ENCODE measurements at places on chromosomes 11 and 22. TPM values are rescaled to one million over a fixed set of nuclear protein-coding genes. Genes with fewer than 3 reads are reported as not detected.

DNA sequence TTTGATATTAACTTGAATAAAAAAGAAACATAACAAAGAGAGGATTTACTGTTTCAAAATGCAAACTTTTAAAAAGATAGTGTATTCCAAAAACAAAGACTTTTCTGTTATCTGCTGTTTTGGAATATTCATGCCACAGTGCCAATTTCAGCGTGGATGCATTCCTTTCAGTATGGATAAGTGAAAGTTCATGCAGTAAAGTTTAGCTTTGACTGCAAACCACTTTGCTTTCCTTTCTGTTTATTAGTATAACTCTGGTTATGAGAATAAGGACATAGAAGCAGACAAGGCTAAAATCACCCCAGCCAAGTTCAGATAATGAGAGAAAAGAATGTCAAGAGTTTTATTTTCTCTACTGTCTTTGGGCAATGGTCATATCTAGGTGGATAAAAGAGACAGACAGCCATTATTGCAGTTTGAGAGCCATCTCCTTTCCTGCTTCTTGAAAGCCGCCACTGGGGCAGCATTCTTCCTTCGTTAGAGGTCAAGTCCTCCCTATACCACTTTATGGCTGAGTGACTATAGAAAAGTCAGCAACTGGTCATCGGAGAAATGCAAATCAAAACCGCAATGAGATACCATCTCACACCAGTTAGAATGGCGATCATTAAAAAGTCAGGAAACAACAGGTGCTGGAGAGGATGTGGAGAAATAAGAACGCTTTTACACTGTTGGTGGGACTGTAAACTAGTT is 82.4 kb upstream of the BLID start:
- H3K27ac ChIP-seq: no peak overlapping the region
- no peak overlapping the region for H3K4me3 ChIP-seq
- H3K4me1 ChIP-seq: no peaks in the 10 kb centered on the region
- peaks cover 19% of the 10 kb centered on the region for H3K27me3 ChIP-seq
- no peaks in the 10 kb centered on the region for H3K36me3 ChIP-seq

DNA sequence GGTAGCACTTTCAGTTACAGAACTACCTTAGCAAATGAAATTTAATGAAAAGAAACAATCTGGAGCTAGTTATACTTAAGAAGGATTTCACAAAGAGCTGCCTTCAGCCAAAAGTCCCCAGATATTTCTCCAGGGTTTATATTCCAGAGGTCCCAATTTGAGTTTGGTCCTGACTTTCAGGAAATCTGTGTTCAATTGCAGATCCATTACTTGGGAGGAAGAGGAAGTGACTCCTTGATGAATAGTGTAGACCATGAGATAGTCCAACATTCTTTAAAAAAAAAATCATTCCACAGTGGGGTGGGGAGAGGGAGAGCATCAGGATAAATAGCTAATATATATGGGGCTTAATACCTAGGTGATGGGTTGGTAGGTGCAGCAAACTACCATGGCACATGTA is 117.6 kb upstream of the ARHGAP20 start:
- H3K27me3 ChIP-seq: peaks cover 3% of the 10 kb centered on the region
- no peak for DNase-seq
- H3K36me3 ChIP-seq: no peaks in the 10 kb centered on the region
- no peak overlapping the region for H3K27ac ChIP-seq

DNA sequence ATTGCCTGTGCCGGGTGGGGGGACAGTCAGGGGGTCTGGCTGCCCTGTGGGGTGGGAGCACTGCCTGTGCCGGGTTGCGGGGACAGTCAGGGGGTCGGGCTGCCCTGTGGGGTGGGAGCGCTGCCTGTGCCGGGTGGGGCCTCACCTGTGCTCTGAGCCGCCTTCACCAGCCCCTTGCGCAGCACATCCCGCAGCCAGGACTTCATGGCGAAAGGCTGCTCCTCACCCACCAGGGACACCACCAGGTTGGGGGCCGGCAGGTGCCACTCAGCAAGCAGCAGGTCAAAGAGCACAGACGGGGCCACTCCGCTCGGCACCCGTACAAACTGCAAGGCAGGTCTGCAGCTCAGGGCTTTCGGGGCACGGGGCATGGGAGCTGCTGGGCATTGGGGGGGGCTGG is 21.4 kb downstream of the TSSC4 start:
- no peak overlapping the region for H3K4me3 ChIP-seq
- no peaks in the 10 kb centered on the region for H3K36me3 ChIP-seq
- DNase-seq: no peak
- H3K4me1 ChIP-seq: peaks cover 2% of the 10 kb centered on the region

GRCh38 chr11:130725421-130726233 is 190.7 kb downstream of the SNX19 start:
- H3K36me3 ChIP-seq: no peaks in the 10 kb centered on the region
- DNase-seq: no peak
- H3K4me1 ChIP-seq: no peaks in the 10 kb centered on the region
- H3K27ac ChIP-seq: no peak overlapping the region

DNA sequence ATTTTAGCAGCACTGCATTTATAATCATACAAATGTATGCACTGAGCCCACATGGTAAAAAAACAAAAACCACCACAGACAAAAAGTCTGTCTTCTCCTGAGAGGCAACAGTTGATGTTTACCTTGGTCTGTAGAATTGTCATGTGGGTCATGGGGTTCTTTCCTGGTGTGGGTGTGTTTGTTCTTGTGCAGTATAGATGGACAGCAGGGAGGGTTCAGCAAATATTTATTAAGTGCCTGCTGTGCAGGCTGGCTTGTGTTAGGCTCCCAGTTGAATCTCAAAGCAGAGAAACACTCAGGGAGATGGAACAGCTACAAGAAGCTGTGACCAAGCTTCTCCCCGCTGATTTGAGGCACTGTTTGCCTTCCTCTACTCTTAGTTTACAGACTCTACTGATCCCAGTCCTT is 82.2 kb downstream of the PISD start:
- peak overlapping the region; percentile 58 for H3K27ac ChIP-seq
- peaks cover 30% of the 10 kb centered on the region for H3K4me1 ChIP-seq
- no peaks in the 10 kb centered on the region for H3K27me3 ChIP-seq

DNA sequence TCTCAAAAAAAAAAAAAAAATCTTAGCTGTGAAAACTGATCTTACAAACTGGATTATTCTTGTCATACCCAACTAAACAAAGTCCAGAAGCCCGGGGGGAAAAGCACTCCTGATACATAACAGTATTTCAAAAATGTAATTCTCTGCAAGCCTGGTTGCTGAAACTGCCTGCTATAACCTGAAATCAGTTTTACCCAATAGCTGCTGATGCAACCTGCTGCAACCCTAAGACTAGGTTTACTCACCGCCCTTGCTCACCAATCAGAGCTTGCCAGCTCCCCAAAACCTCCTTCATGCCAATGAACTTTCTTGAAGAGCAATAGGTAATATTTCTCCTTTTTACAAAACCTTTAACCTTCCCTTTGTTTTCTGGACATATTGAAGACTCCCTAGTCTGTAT is 12.4 kb downstream of the FGF19 start:
- H3K27ac ChIP-seq: peak overlapping the region; percentile 21
- no peak overlapping the region for H3K4me3 ChIP-seq
- DNase-seq: peak; percentile 58
- H3K36me3 ChIP-seq: no peaks in the 10 kb centered on the region
- H3K4me1 ChIP-seq: peaks cover 7% of the 10 kb centered on the region

DNA sequence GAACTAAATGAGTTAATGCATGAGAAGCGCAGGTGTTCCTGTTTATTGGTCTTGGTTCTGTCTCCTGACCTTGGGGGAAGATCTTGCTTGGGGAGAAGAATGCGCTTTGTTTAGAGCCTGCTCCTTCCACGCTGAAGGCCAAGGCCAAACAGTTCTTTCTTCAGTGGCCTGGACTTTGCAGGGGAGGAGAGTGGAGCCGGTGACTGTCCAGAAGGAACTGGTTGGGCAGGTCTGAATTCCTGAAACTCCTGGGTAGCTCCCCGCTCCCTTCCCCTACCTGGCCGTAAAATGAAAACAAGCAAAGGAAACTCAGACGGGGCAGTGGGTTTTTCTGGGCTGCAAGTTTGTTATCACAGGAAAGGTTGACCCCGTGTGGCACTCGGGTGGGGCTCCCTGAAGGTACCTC is 3.6 kb downstream of the ARHGAP8 start:
- no peak for DNase-seq
- peaks cover 5% of the 10 kb centered on the region for H3K4me1 ChIP-seq
- no peak overlapping the region for H3K4me3 ChIP-seq

DNA sequence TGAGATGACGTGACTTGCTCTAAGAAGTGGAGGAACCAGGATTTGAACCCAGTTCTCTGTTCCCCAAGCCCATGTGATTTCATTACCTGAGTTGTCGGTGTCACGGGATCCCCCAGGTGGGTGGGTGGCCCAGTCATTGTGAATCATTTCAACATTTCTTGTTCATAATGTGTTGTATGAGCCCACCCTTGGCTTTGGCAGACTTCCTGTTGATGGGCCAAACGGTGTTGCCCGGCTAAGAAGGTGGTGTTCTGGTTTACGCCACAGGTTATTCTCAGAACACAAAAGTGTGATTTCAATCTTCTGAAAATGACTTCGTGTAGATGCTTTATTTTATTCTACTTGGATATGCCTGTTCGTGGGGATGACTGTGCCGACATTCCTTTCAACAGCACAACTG is 21.6 kb upstream of the ST14 start:
- no peak overlapping the region for H3K4me3 ChIP-seq
- H3K4me1 ChIP-seq: peaks cover 3% of the 10 kb centered on the region
- H3K27ac ChIP-seq: no peak overlapping the region
- no peaks in the 10 kb centered on the region for H3K27me3 ChIP-seq
- DNase-seq: peak; percentile 45
- H3K36me3 ChIP-seq: peaks cover 7% of the 10 kb centered on the region

GRCh38 chr11:95991545-95991944 is 67.6 kb upstream of the MTMR2 start:
- H3K4me3 ChIP-seq: no peak overlapping the region
- no peak for DNase-seq
- no peak overlapping the region for H3K27ac ChIP-seq
- peaks cover 17% of the 10 kb centered on the region for H3K36me3 ChIP-seq
- H3K4me1 ChIP-seq: peaks cover 9% of the 10 kb centered on the region

DNA sequence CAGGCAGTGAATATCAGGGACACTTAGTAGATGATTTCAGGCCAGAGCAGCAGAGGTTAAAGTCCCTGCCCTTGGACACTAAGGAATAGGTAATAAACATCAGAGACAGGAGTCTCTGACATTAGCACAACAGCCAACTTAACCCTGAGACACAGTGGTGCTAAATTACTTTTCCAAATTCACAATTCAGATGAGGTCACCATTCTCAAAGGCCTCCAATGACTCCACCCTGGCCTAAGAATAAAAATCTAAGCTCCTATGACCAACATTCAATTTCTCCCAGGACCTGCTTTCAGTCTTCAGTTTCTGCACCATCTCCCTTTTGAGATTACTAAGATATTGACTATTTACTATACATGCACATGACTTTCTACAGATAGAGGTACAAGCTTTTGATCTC is 42.0 kb downstream of the BLID start:
- no peak overlapping the region for H3K4me3 ChIP-seq
- no peak overlapping the region for H3K27ac ChIP-seq
- no peak for DNase-seq
- H3K27me3 ChIP-seq: peaks cover 2% of the 10 kb centered on the region

GRCh38 chr11:92411431-92411830 is 186.8 kb downstream of the FAT3 start:
- H3K27ac ChIP-seq: no peak overlapping the region
- no peak overlapping the region for H3K4me3 ChIP-seq
- no peaks in the 10 kb centered on the region for H3K4me1 ChIP-seq
- DNase-seq: no peak

DNA sequence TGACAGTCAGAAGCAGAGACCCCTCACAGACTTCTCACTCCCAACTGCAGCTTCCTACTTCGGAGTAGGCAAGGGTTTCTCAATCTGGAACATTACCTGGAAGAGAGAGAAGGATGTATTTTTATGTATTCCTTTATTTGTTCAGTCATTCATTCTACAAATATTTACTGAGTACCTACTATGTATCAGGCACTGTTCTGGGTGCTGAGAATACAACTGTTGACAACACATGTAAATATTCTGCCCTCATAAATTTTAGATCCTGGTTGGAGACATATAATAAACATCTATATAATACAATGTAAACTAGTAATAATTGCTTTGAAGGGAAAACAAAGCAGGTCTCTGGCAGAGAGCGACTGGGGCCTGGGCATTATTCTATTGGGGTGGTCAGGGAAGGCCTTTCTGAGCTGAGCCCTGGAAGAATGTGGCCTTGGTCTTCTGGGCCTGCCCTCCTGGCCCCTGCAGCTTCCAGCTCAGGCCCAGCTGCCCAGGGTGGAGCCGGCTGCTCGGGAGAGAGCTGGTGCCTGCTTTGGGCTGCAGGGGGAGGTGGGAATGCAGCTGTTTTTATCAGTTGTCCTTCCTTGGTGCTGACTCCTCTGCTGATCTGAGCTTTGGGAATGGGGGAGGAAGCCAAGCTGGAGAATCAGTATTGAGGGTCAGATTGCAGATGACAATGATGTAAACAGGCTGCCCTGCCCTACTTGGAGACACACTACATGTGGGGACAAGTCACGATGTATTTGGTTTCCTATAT is 46.8 kb downstream of the PKNOX2 start:
- no peaks in the 10 kb centered on the region for H3K36me3 ChIP-seq
- H3K27me3 ChIP-seq: peaks cover 5% of the 10 kb centered on the region
- no peak overlapping the region for H3K4me3 ChIP-seq
- H3K4me1 ChIP-seq: no peaks in the 10 kb centered on the region
- no peak for DNase-seq

DNA sequence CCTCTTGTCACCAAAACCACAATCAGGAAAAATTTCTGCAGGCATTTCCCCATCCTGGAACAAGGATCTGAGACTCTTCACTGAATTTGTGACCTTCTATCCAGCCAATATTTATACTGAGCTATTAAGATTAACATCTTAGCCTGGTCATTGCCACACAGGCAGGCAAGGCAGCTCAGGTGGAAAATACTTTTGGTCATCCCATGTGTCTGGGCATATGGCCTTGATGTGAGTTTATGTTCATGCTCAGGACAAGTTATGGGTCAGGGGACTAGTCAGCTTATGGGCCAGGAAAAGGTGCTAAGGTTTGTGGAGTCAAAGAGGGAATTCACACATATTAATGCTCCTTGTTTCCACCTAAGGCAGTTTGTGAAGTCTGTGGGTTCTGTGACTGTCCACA is 124.3 kb upstream of the TOP3B start:
- no peaks in the 10 kb centered on the region for H3K36me3 ChIP-seq
- no peak overlapping the region for H3K27ac ChIP-seq
- H3K4me1 ChIP-seq: peaks cover 10% of the 10 kb centered on the region
- H3K4me3 ChIP-seq: no peak overlapping the region

- H3K27me3 ChIP-seq: no peaks in the 10 kb centered on the region
- H3K36me3 ChIP-seq: no peaks in the 10 kb centered on the region
- H3K4me1 ChIP-seq: peaks cover 55% of the 10 kb centered on the region
- peak overlapping the region; percentile 79 for H3K27ac ChIP-seq
Measured at GRCh38 chr11:66327171-66328030, 8.8 kb downstream of the RIN1 start.

GRCh38 chr11:126257764-126258163 is 10.9 kb downstream of the SRPRA start:
- no peaks in the 10 kb centered on the region for H3K27me3 ChIP-seq
- H3K4me3 ChIP-seq: no peak overlapping the region
- H3K36me3 ChIP-seq: peaks cover 22% of the 10 kb centered on the region

The RBM14 gene
- 159 TPM for total RNA-seq

The OR2AG1 gene
- total RNA-seq: not detected

The FOLH1 gene
- not detected for total RNA-seq

The SART1 gene
- total RNA-seq: 63.9 TPM

The HOATZ gene
- total RNA-seq: not detected

The PHOX2A gene
- not detected for total RNA-seq

The USP2 gene
- total RNA-seq: 0.96 TPM

The TMEM45B gene
- total RNA-seq: 0.49 TPM

The TSKU gene
- 8.4 TPM for total RNA-seq

The MMP8 gene
- total RNA-seq: not detected

The HEPACAM gene
- total RNA-seq: 0.11 TPM

The NTM gene
- total RNA-seq: not detected
